ENCODE measurements at places on chromosomes 11 and 22.

GRCh38 chr11:107675902-107676301 lies 36.0 kb downstream of the SLN start:
- no peak for DNase-seq

GRCh38 chr11:101582236-101582988 lies 1.4 kb downstream of the TRPC6 start:
- no peak for DNase-seq

DNA sequence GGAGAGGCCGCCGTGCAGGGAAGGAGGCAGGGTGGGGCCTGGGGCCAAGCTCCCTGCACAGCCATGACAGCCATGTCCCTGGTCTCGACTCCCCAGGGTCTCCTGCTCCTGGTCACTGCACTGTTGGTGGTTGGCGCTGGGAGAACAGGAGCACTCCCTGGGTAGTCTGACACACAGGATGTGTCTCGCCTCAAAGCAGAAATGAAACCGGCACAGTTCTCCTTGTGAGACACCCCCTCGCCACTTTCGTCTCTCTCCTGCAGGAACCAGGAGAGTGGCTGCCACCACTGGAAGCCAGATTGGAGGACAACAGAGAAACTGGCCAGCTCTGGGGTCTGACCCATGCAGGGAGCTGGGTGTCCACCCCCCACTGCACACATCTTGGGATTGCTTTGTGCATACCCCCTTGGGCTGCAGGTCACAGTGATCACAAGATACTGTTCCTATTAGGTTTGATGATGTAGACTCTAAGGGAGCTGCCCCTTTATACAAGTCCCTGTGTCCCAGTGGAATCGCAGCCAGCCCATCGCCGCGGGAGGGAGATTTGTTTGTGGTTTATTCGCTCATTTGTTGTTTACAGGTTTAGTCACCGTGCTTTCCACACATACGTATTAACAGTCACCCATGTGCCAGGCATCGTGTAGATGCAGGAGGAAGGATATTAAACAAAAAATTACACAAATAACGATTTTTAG lies 27.0 kb upstream of the YWHAH start:
- DNase-seq, result no peak

DNA sequence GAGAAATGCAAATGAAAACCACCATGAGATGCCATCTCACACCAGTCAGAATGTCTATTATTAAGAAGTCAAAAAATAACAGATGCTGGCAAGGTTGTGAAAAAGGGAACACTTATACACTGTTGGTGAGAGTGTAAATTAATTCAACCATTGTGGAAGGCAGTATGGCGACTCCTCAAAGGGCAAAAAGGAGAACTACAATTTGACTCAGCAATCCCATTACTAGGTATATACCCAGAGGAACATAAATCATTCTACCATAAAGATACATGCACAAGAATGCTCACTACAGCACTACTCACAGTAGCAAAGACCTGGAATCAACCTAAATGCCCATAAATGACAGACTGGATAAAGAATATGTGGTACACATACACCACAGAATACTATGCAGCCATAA lies 161.1 kb upstream of the PDGFD start:
- no peak for DNase-seq

- DNase-seq, result no peak
Measured at GRCh38 chr11:33478111-33478573, 221.0 kb downstream of the HIPK3 start.

DNA sequence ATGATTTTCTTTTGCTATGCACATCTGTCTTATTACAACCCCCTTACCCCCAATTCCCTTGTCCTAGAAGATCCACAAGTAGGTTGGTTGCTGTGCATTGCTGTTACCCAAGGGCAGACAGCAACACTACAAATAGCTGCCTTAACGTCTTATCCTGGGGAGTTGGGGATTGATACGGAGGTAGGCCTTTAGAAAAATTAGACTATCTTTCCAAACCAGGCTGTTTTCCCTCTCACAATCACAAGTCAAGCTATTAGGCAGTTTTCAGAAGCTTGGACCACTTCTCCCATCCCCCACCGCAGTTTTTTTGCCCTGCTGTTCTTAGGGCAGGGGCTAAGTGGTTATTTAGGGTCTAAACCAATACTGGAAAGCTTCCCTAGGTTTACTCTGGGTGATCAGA lies 2.8 kb upstream of the PHLDB1 start:
- DNase-seq, result no peak

- DNase-seq, result peak; percentile 61
Measured at GRCh38 chr11:117072517-117073461, 25.4 kb downstream of the SIK3 start.

GRCh38 chr11:128610721-128611617 lies 23.6 kb upstream of the ETS1 start:
- no peak for DNase-seq

DNA sequence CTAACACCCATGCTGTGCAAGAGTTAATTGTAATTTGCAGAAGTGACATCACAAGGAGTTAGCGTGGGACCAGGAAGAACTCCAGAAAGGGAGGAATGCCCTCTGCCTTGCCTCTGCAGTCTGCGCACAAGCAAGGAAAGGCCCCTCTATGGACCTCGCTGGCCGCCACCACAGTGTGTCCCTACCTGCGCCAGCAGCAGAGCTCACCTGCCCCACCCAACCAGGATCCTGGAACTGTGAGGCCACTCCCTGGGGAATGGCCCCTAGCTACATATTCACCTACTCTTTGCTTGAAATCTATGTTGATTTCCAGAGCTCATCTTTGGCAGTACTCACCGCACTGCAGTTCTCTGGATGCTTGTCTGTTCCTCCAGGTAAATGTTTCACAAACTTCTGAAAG lies 72.0 kb upstream of the MTNR1B start:
- no peak for DNase-seq

DNA sequence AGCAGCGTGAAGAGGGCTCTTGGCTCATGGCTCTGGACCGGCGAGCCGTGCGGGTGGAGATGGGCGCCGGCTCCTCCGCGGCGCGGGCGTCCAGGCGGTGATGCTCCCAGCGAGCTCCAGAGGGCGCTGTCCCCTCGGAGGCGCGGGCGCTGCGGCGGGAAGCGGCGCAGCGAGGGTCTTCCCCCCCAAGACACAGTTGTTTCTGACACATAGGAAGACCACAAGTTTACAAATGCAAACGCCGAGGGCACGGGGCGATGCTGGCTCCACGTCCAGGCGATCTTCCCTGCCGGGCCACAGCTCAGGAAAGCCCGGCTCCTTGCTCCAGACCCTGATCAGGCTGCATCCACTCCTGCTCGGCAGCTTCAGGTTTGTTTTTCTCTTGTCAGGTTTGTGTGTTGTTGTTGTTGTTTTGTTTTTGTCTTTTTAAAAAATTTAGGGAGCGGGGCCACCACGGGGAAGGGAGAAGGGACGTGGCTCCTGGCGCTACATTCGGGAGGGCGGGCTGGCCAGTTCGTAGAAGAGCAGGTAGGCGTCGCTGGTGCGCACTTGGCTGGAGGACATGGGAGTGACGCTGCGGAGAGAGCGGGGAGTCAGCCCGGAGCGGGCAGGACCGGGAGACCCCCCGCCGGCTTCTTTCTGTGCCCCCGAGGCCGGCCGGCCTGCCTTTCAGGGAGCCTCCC lies 10.0 kb upstream of the MFRP start:
- DNase-seq, result no peak

- no peak for DNase-seq
Measured at GRCh38 chr22:45777852-45778375, 106.3 kb downstream of the ATXN10 start.

GRCh38 chr11:45754741-45755140 lies 50.2 kb upstream of the SLC35C1 start:
- DNase-seq, result no peak

- DNase-seq, result no peak
Measured at GRCh38 chr11:2256293-2256913, 14.0 kb downstream of the ASCL2 start.

DNA sequence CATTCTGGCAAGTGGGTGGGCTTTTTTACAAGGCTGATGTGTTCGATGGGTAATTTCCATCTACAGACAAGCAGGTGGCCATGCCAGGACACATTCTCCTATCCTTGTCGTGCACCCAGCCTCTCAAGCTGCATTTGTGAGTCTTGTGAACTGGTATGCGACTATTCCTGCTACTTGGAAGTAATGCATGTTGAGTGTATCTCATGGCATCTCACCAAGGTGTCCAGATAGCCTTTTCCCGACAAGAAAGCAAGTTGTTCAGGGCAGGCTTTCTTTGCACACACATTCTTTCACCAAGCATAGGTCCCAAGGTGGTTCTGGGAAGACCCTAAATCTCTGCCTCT lies 18.8 kb upstream of the SYT13 start:
- no peak for DNase-seq

- peak; percentile 56 for DNase-seq
Measured at GRCh38 chr11:108647701-108648527, 17.0 kb upstream of the DDX10 start.
